RWPE1 (cell line): ENCODE measurements at places on chromosomes 5 and 9.

DNA sequence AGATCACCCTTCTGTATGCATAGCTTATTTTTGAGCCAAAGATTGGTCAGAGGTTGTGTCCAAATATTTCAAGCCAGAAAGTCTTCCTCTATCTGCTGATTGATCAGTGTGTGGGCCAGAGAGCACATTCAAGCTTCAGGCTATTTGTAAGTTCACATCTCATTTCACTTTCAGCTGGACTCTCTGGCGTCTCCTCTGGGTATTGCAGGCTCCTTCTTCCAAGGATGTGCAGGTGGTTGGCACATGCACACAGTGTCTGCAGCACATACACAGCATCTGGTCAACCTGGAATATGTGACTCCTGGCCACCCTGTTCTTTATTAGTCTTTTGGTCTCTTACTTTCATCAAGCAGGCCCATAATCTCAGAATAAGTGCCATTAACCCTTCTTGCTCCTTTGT is 516.1 kb downstream of the ANXA1 start:
- no peak for DNase-seq

DNA sequence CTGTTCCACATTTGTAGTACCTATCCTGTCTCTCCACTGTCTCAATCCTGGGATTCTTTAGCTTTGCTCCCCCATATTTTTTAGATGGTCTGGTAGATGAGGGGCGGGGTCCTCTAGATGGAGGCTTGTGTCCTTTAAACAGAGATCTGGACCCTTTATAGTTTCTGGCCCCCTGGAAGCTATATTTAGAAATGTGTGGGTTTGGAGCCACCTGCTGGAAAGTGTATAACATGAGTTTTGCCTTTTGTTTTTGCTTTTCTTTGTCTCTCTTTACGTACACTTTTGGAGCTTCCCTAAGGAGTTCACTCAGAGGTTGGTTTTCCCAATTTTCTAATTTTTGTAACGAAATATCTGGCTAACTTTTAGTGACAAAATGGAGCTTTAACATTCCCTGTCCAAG is 110.7 kb downstream of the CFAP95 start:
- no peak for DNase-seq

DNA sequence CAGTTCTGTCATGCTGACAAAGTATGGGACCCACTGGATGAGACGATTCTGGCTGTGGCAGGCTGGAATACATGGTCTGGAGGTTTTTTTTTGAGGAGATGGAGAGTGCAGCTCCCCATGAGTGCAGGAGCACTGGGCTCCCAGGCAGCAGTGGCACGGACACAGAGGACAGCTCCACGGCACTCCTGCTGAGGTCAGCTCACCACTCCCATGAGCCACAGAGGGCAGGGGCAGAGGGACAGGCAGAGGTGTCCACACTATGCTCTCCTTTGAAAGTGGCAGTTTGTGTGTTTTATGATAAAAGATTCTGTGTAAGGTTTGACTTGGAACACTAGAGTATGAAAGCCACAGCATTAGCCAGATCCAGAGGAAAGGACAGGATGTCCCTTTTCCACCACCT is 114.4 kb downstream of the UBE2R2 start:
- DNase-seq, result no peak

- DNase-seq, result no peak
Measured at GRCh38 chr9:27792971-27793689, 219.8 kb upstream of the C9orf72 start.

- no peak for DNase-seq
Measured at GRCh38 chr5:57002959-57003485, 51.1 kb upstream of the MIER3 start.

GRCh38 chr9:32811246-32811645 is 27.9 kb downstream of the TMEM215 start:
- no peak for DNase-seq

- DNase-seq, result no peak
Measured at GRCh38 chr5:142813220-142813619, 43.0 kb downstream of the ARHGAP26 start.

DNA sequence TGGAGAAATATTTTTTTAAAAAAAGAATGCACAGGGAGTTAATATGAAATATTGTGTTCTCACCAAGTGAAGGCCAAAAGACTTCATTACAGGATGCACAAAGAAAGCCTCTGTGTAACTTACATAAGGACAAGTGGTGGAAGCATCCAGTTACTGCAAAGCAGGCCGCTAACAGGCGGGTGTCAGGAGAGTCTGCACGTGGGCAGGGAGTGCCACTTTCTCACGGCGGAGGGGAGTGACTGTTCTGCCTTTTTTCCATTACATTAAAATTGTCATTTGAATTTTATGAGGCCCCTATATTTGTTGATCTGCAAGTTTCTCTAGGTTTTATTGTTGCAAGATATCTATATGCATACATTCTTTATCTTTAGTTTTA is 28.1 kb upstream of the SPATA31E1 start:
- DNase-seq, result no peak

- peak; percentile 96 for DNase-seq
Measured at GRCh38 chr5:96657068-96657467, 5.1 kb upstream of the CAST start.

- no peak for DNase-seq
Measured at GRCh38 chr5:74235552-74235951, 405.0 kb downstream of the ENC1 start.

- no peak for DNase-seq
Measured at GRCh38 chr5:168531987-168532864, 3.1 kb downstream of the FBLL1 start.

- DNase-seq, result no peak
Measured at GRCh38 chr9:136965771-136966484, 11.4 kb upstream of the PTGDS start.

DNA sequence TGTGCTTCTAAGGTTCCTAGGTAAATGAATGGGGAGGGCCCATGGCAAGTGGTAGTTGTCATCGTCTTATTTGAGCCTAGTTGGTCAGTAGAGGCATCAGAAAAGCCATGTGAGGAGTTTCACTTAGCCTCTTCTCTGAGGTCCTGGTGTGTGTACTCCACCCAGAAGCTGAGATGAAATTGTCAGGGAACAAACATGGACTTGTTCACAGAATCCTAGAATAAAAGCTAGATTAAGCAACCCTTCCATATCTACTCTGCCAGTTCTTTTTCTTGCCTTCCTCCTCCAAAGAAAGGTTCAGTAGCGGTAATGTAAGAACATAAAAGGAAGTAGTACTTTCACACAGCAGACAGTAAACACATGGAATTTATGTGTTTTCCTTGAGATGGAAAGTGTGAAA is 70.4 kb downstream of the ARHGAP26 start:
- DNase-seq, result no peak

- no peak for DNase-seq
Measured at GRCh38 chr9:26689041-26689440, 203.6 kb downstream of the CAAP1 start.

DNA sequence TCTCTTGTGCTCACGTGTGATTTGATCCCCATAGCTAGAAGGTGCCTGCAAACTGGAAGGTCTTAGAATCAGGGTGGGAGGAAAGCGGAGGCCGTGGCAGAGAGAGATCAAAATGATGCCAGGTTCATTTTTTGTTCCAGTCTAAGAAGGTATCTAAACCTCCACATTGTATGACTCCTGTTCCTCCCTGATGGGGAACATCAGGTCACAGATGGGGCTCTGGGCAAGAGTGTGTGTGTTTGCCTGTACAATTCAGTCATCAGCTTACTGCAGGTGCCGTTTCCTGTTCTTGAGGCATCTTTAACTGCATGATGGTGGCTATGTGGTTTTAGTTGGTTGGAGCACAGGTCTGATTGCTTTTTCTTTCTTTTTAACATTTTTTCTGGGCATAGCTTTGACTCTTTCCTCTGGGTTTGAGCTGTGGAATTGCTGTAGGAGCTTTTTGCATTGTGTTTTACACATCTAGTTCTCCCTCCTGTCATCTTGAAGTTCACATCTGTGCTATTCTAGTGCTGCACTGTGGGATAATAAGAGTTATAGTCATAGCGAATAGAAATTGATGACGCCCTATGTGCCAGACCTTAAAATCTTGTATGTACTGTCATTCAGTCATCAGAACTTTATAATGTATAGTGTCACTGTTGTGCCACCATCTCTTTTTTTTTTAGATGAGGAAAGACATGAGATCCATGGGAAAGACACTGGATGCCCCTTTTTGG is 30.8 kb downstream of the ARHGAP26 start:
- no peak for DNase-seq

DNA sequence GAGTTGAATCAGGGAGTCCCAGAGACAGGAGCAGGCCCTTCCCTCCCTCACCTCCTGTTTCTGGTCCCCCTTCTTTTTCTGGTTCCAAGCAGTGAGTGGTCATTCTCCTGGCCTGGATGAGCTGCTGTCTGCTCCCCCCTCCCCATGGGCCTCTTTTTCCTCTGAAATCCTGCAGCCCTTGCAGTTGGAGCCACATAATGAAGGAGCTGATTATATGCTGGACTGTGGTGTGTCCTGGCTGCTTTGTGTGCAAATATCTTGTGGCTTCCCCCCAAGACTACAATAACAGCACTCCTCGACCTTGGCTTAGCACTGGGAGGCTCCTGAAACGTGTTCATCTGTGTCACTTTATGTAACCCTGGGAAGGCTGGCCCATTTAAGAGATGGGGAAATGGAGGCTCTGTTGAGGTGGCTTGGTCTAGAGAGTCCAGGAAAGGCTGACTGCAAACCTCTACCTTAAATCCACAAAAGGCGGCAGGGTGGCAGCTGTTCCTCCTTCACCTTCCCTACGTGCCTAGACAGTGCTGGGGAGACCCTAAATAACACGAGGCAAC is 69.2 kb downstream of the SH3PXD2B start:
- DNase-seq, result no peak

GRCh38 chr5:83857341-83857740 is 136.7 kb upstream of the HAPLN1 start:
- no peak for DNase-seq

DNA sequence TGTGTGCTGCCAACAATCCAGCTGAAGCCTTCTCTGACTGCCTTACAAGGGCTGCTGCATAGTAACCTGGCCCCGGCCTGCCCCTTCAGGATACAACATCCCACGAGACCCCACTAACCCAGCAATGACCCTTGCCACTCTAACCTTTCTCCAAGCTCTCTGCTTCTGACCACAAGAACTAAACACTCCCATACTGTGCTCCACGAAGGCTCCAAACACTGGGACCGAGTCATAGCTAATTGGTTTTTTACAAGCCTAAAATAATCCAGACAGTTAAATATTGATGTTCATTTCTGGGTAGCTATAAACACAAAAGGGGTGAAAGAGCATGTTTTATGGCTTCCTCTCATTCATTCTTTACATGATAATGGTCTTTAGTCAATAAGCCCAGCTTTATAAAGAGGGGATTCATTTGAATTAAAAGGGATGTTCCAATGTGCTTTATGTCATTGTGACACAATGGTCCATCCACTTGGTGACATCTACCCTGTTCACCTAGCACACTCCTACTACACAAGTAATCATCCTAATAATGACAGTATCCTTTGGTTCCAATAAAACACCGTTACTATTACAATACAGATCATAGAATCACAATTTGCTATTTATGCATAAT is 16.2 kb upstream of the TLE4 start:
- DNase-seq, result no peak

GRCh38 chr9:126953041-126953809 is 38.6 kb downstream of the RALGPS1 start:
- no peak for DNase-seq

DNA sequence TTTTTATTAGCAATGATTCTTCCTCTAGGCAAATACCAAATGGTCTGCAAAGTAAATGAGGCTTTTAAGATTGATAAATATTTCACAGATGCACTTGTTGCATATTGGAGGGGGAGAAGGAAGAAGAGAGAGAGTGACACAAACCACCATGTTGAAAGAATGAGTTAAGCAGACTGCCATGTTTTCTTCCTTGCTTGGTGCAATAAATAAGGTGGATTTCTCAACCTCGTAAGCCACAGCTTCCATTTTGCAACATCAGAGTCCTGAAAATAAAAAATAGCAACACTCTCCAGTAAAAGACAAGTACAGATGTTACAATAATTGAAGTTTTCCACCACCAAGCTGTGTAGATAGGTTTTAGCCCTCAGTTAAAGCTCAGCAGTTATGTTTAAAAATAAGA is 202.9 kb downstream of the SGCD start:
- DNase-seq, result no peak

GRCh38 chr5:14011089-14012020 is 66.9 kb upstream of the DNAH5 start:
- DNase-seq, result peak; percentile 89

DNA sequence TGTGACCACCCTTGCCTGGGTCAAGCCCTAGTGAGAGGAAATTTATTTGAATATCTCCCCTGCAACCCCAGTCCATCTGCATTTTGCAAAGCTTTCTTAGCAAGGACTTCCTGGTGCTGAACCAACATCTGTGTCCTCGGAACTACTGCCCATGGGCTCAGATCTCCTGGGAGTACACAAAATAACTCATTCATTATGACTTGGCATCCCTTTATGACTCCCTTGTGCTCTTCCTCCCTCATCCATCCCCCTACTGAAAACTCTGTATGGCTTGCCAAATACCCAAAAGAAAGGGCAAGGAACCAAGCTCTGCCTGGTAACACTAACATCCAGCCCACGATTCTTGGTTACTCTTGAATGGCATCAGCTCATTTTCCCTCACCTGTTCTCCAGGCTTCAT is 368.5 kb downstream of the NTRK2 start:
- no peak for DNase-seq

DNA sequence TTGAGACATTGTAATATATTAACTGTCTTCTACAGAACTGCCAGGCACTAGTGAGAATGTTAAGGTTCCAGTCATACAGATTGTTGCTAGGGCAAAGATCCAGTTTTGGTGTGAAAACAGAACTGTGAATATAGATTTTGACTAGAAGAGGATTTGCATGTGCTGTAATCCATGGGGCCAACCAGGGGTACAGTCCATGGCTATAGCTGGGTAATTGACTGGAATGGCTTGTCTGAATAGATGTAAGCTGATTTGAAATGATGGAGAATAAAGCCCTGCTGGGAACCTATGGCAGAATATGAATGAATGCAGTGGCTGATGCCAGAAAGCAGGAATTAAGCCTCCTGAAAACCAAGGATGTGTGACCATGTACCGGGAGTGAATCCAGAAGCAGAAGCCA is 748.5 kb upstream of the CDH10 start:
- no peak for DNase-seq

DNA sequence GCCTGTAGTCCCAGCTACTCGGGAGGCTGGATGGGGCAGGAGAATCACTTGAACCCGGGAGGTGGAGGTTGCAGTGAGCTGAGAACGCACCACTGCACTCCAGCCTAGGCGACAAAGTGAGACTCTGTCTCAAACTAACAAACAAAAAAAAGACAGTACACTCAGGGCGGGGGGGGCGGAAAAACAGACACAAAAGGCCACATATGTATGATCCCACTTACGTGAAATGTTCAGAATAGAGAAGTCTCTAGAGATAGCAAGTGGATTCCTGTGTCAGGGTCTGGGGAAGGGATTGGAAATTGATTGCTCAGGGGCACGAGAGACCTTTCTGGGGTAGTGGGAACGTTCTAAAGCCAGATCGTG is 9.0 kb upstream of the LCN1 start:
- no peak for DNase-seq

DNA sequence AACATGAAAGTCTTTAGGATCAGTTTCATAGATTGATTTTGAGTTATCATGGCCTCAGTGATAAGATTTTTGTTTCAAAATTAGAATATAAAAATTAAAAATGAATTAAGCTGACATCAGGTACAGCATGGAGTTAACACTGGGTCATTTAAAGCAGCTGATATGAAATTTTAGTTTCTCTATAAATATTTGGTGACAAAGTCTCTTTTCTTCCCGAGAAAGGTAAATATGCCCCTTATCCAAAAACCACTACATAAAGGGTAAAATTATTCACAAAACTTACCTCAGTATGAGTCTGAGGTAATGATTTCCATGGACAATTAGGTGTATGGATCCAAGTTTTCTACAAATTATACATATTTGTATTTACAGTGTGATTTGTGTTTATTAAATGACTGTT is 121.5 kb upstream of the PJA2 start:
- DNase-seq, result no peak
